Posterior vena cava (tissue), 2 donors: ENCODE measurements at places on chromosomes 12 and 14. TPM values are rescaled to one million over a fixed set of nuclear protein-coding genes. Genes with fewer than 3 reads are reported as not detected.

Gene CLEC9A
- not detected for total RNA-seq

Gene DEPDC4
- total RNA-seq = 0.48 TPM

Gene SDS
- 0.83 TPM for total RNA-seq

Gene PPP4R4
- total RNA-seq = 0.32 TPM

Gene TC2N
- 28.3 TPM for total RNA-seq

Gene LBHD2
- total RNA-seq = not detected

Gene SMIM41
- total RNA-seq = 0.19 TPM

Gene CIT
- total RNA-seq = 2.7 TPM

Gene EID3
- total RNA-seq = 6.1 TPM

Gene FAM186B
- 0.14 TPM for total RNA-seq

Gene KRT73
- not detected for total RNA-seq

Gene CYP27B1
- total RNA-seq = 0.57 TPM

Gene SLC35F4
- total RNA-seq = 3.9 TPM

Gene IL22
- total RNA-seq = not detected

Gene PWP1
- total RNA-seq = 32.5 TPM

Gene NEMF
- 49.3 TPM for total RNA-seq

Gene ACSM4
- total RNA-seq = not detected

Gene AJUBA
- 5.1 TPM for total RNA-seq

Gene PTPRO
- 4.6 TPM for total RNA-seq

Gene ANKS1B
- total RNA-seq = 32.7 TPM

Gene SLC10A1
- total RNA-seq = not detected

Gene CD163
- 705 TPM for total RNA-seq

Gene SDR9C7
- not detected for total RNA-seq

Gene TPH2
- not detected for total RNA-seq

Gene DGLUCY
- 44.4 TPM for total RNA-seq

Gene RNASE3
- 0.48 TPM for total RNA-seq

Gene OR4K14
- total RNA-seq = not detected

Gene C1RL
- total RNA-seq = 79.5 TPM

Gene C1QL4
- not detected for total RNA-seq

Gene SERPINA1
- 10.3 TPM for total RNA-seq

Gene RFLNA
- 1.2 TPM for total RNA-seq

Gene WNK1
- 159 TPM for total RNA-seq

Gene YLPM1
- 46.8 TPM for total RNA-seq

Gene SLC25A47
- total RNA-seq = not detected

Gene GPRC5A
- total RNA-seq = 16.2 TPM

Gene KLRG1
- total RNA-seq = 2.7 TPM

Gene VRTN
- not detected for total RNA-seq
